HT1080 (cell line): ENCODE measurements at places on chromosomes 3 and 15. TPM values are rescaled to one million over a fixed set of nuclear protein-coding genes. Genes with fewer than 3 reads are reported as not detected.
A peak's percentile ranks its signal among the peaks of the same experiment; 100 is the strongest.

GRCh38 chr3:171782617-171783016, 27.7 kb downstream of the PLD1 start:
- no peak for DNase-seq

GRCh38 chr3:143450632-143451031, 331.1 kb downstream of the CHST2 start:
- no peak for DNase-seq

GRCh38 chr3:47347217-47347801, 33.5 kb upstream of the PTPN23 start:
- peak; percentile 49 for DNase-seq

DNA sequence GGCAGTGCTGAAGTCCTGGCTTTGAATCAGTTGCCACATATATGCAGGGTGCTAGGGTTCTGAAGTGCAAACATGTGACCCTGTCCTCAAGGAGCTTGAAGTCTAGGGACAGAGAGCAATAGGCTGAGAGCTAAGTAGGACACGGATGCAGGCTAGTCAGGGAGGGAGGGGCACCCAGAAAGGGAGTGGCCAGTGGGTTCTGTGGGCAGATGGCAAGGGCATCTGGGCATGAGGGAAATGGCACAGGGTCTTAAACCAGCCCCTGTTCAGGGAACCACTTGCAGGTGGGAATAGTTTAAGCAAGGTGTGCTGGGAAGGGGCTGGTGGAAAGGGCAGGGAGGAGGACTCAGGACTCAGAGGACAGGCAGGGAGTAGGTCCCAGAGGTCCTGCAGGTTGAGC, 46.4 kb upstream of the EPHB1 start:
- DNase-seq, result no peak

DNA sequence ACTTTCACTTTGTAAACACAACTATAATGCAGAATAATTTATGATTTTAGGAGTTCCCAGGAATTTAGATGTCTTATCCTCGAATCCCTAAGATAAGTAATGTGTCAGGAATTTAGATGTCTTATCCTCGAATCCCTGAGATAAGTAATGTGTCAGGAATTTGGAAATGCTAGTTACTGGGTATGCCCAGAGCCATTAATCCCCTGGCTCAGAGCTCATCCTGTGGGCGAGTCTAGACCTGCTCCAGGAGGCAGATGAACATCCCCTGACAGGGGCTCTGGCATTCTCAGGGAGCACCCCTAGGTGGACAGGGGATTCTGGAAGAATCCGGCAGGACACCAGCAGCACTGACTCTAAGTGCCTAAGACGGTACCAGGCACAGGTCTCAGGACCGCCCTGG, 163.3 kb downstream of the ARRDC4 start:
- DNase-seq, result peak; percentile 54

GRCh38 chr3:55488398-55489055, 1.4 kb upstream of the WNT5A start:
- DNase-seq, result peak; percentile 58

GRCh38 chr15:66214246-66214645, 39.3 kb downstream of the MEGF11 start:
- DNase-seq, result no peak

Gene NR2E3
- not detected in 2 replicates for total RNA-seq

Gene ADCY5
- total RNA-seq, result 0.30 and 1.7 TPM in 2 replicates

Gene CDHR4
- total RNA-seq, result not detected in 2 replicates

Gene PP2D1
- total RNA-seq, result not detected in 2 replicates
